GM12865 (cell line): ENCODE measurements at places on chromosomes 16 and 17.

DNA sequence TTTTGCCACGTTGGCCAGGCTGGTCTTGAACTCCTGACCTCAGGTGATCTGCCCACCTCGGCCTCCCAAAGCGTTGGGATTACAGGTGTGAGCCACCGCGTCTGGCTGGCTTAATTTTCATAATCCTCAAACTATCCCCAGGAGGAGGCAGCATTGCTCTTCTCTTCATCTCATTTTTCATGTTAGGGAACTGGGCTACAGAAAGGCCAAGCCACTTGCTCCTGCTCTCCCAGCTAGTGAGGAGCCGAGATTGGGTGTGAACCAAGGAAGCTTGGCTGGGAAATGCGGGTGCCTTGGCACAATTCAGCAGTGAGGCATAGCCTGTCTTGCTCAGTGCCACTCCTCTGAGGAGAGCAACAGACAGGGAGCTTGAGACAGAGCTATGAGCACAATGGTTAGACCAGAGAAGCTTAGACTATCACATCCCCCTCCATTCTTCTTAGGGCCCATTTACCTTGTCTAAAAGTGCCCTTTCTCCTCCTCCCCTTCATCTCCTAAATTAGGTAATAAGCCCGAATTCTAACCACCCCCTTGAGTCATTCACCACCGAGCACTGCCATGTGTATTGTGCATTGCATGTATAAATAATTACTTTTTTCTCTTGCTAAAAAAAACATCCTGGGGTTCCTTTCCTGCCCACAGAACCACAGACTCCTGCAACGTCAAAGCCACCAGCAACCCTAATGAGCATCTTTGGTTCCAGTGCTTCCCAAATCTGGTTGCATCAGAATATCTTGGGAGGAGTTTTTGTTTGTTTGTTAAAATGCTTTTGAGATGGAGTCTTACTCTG lies 20.0 kb upstream of the KIF19 start:
- DNase-seq = no peak

GRCh38 chr16:3175157-3176093 lies 12.6 kb upstream of the OR1F1 start:
- DNase-seq = peak; percentile 75

- DNase-seq = no peak
Observed at GRCh38 chr16:71792176-71792575, 16.5 kb downstream of the AP1G1 start.

GRCh38 chr17:38740044-38740443 lies 8.1 kb downstream of the PCGF2 start:
- DNase-seq = no peak

DNA sequence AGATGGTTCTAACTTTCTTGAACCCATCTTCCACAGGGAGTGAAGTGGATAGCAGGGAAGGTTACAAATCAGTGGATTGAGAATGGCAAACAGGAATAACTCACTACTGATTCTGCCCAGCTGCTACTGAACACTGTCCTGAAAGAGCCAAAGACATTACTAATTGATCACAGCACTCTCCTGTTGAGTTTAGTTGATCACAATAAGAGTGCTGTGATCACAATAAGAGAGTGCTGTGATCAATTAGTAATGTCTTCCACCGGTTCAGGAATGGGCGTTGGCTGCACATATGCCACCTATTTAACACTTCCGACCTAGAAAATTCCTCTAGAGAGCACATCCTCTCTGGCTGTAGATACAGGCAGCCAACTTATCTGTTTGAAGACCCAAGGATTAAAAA lies 11.4 kb downstream of the CFAP97D1 start:
- DNase-seq = peak; percentile 19

GRCh38 chr16:57019746-57020145 lies 30.4 kb downstream of the NLRC5 start:
- DNase-seq = no peak

DNA sequence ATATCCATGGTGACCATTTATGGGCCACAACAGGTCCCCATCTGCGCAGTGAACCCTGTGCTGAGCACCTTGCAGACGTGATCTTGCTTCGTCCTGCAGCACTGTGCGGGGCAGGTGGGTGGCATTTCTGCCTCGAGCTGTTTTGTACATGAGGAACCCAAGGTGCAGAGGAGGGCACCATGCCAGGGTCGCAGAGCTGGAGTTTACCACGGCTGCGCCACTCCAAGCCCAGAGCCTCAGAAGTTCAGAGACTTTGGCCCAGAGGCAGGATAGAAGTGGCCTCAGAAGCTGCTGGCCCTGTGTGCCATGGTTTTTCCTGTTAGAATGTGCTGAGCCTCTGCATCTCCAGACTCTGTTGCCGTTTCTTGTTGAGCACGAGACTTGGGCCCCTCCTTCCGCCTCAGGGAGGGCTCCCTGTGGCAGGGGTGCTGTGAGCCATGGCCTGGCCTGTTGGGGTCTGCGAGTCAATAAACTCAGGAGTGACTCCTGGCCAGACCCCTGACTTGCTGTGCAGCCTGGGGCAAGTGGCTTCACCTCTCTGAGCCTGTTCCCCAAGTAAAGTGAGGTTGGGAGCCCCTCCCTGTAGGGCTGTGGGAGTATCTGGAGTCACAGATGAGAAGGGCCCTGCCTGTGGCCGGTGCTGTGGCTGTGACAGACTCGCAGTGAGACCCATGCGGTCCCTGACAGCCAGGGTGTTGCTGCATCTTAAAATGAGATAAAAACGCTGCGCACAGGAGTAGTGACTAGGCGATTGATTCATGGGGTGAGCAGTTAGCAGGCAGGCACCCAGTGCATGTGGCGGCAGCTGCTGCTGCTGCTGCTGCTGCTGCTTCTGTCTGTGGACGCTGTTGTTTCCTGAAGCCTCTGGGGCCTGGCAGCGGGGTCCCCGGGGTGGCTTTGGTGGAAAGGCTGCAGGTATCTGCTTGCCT lies 11.8 kb downstream of the MAP2K3 start:
- DNase-seq = no peak

DNA sequence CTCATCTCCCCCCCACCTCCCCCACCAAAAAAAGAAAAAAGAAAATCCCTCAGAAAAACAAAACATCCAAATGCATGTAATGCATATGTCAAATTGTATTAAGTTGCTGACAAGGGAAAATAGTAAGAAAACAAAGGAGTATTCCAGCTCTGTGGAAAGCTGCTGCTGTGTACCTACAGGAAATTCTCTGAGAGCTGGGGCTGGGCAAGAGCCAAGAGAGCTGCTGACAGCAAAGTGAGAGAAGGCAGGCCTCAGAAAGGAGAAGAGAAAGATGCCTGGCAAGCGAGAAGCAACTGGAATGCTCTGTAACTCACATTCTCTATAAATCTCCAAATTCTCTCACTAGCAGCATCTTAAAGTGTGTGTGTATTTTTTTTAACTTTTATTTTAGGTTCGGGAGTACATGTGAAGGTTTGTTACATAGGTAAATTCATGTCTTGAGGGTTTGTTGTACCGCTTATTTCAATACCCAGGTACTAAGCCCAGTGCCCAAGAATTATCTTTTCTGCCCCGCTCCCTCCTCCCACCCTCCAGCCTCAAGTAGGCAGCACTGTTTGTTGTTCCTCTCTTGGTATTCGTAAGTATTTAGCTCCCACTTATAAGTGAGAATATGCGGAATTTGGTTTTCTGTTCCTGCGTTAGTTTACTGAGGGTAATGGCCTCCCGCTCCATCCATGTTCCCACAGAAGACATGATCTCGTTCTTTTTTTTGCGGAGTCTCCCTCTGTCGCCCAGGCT lies 24.4 kb downstream of the CNTROB start:
- no peak for DNase-seq

DNA sequence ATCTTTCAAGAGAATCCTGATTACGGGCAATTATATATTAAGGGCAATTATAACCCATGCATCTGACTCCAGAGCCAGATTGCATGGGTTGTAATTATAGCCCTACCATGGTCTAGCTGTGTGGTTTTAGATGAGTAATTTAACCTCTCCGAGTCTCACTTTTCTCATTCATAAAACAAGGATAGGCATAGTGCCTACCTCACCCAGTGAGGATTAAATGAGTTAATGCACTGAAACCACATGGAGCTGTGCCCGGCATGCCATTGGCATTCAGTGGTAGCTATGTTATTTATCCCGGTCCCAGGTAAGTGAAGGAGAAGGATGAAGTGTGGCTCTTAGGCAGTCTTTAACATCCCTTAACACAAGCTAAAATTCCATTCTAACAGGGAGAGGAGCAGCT lies 6.3 kb downstream of the SNX20 start:
- no peak for DNase-seq

DNA sequence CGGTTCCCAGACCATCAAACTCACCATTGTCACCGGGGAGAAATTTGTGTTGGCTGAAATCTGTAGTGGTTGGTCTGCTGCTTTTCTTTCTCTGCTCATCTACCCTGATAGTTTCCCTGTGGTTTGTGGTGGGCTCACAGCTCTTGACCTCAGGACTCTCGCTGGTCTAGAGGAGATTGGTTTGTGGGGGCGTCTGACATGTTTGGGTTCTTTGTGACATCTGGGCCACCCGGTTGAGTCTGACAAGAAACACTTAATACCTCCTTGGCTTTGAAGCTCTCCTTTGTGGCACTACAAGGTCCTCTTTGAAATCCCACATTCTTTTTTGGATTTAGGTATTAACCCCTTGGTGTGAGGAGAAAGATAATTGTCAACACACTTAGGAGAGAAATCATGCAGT lies 662.0 kb downstream of the WWOX start:
- DNase-seq = peak; percentile 64

- peak; percentile 82 for DNase-seq
Observed at GRCh38 chr17:57892146-57892819, 42.4 kb upstream of the MRPS23 start.

DNA sequence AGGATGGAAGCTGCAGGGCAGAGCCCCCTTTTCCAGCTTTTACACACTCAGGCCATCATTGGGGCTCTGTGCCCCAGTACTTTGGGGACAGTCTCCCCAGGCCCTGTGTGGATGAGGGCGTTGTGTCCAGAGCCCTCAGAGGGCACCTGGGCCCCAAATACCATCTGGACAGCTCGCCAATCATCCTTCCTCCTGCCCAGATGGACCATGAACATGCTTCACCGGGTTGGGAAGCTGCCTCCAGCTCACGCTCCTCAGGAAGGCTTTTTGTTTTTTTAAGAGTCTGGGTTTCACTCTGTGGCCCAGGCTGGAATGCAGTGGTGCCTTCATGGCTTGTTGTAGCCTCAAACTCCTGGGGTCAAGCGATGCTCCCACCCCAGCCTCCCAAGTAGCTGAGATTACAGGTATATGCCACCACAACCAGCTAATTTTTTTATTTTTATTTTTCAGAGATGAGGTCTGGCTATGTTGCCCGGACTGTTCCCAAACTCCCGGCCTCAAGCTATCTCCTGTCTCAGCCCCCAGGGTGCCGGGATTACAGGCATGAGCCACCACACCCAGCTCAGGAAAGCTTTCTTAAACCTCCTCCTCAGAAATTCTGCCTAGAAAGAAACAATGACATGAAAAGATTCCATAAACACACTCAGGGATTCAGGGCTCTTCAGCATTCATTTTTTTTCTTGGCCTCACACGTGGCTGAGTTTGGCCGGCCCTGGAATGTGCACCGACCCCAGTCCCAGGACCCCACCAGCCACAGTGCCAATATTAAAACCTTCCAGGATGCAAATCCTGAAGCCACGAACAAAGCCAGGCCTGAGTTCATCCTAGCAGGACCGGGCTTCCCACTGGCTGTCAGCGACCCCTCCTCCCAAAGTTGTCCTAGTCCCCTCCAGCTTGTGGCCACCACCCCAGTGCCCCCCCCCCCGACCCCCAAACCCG lies 27.4 kb upstream of the ZNF423 start:
- DNase-seq = no peak

DNA sequence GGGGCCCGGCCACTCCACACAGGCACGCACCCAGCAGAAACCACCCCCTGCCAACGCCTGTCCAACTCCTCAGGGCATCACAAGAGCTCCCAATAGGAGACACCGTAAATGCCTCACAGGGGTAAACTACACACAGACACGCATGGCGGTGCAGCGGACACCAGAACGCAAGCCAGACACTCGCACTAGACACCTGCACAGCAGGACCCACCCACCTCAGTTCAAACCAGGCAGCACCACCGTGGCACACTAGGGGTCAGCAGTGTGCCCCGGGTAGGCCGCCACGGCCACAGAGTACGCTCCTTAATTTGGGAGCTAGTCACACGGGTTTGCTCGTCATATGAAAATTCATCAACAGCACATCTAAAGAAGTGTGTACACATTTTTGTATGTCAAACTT lies 3.4 kb downstream of the SLC38A10 start:
- DNase-seq = peak; percentile 74

DNA sequence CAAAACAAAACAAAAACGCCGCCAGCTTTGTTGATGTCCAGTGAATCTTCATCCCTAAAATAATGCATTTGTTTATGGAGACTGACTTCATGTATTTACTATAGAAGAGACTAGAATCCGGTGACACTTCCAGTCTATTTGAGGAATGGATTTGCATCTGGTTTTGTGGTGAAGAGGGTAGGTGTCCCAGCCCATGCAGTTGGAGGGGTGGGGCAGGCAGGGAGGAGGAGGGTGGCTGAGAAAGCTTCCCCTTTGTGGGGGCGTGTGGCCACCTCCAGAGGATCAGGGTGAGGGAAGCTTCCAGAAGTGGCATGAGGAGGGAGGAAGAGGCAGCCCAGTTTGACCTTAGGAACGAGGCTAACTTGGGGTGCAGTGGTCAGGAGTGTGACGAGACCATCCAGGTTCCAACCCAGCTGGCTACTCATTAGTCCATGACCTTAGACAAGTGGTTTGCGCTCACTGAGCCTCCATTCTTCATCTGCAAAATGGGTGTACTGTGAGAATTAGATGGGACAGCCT lies 69.5 kb downstream of the CMIP start:
- peak; percentile 54 for DNase-seq

- no peak for DNase-seq
Observed at GRCh38 chr17:57350266-57350665, 93.9 kb downstream of the MSI2 start.
